ENCODE measurements at places on chromosomes 12 and 14.

- no peak for DNase-seq
Measured at GRCh38 chr14:22268875-22269274, 320.1 kb downstream of the DAD1 start.

DNA sequence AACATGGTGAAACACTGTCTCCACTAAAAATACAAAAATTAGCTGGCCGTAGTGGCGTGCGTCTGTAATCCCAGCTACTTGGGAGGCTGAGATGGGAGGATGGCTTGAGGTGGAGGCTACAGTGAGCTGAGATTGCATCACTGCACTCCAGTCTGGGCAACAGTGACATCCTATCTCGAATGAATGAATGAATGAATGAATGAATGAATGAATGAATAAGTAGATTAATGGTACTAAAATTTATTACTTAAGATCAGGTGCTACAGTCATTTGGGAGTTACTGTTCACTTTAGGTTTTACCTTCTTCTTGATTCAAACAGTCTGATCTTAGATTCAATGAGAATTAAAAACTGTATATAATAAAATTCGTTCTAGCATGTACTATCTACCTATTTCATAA is 31.6 kb upstream of the WDR89 start:
- DNase-seq: no peak

GRCh38 chr14:34461334-34462131 is 507 bp downstream of the SPTSSA start:
- DNase-seq: peak; percentile 8

- DNase-seq: no peak
Measured at GRCh38 chr12:55974308-55974730, 441 bp downstream of the RAB5B start.

- no peak for DNase-seq
Measured at GRCh38 chr14:103126873-103127304, 3.6 kb downstream of the TNFAIP2 start.

- DNase-seq: no peak
Measured at GRCh38 chr14:71638523-71639196, 293.6 kb upstream of the RGS6 start.

DNA sequence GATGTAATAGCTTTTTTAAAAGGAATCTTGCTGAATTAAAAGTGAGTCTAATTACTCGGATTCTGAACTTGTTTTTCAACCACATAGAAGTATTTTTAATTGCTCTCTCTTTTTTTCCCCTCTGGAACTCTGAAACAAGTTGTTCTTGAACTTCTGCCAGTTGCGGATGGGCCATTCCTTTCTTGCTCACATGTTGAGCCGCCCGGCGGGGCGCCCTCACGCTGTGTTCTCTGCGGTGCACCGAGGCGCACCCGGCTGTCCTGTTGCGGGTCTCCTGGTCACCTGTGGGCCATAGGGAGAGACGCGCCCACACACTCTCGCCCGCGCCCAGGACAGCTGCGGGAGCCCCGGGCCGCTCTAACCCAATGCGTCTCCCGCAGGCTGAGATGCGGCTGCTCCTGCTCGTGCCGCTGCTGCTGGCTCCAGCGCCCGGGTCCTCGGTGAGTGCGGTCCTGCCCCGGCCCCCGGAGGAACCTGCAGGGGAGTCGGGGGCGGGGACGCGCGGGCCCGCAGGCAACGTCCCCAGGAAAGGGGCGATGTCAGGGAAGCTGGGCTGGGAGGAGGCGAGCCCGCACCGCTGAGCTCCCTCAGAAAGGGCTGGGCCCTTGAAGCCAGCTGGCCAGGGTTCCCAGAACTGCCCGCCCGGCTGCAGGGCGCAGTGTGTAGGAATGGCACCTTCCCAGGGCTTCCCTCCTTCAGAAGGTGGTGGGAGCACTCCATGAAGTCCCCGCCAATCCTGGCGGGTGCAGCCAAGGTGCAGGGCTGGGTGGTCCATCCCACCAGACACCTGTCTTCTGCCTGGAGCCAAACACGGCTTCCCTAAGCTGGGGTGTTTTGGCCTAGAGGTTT is 2.3 kb downstream of the PAPLN start:
- DNase-seq: no peak

- DNase-seq: no peak
Measured at GRCh38 chr14:28709571-28710305, 56.8 kb upstream of the FOXG1 start.

Measured in stimulated activated CD8-positive, alpha-beta memory T cell treated with anti-CD3 and anti-CD28 coated beads, Interleukin-12 subunit alpha, Interleukin-12 subunit beta, amount 100 ng/mL, for 4 hours (primary cell).